Right atrium auricular region (tissue), 2 donors: ENCODE measurements at places on chromosomes 12 and 14. TPM values are rescaled to one million over a fixed set of nuclear protein-coding genes. Genes with fewer than 3 reads are reported as not detected.

- no peaks in the 10 kb centered on the region for H3K36me3 ChIP-seq
- H3K27ac ChIP-seq, result peak overlapping the region; percentile 87
- H3K27me3 ChIP-seq, result no peaks in the 10 kb centered on the region
- no peak for DNase-seq
Observed at GRCh38 chr12:94938583-94938982, 64.9 kb downstream of the NDUFA12 start.

GRCh38 chr14:50452979-50453705 lies 56.5 kb upstream of the CDKL1 start:
- no peaks in the 10 kb centered on the region for H3K27me3 ChIP-seq
- H3K4me1 ChIP-seq, result no peaks in the 10 kb centered on the region
- H3K36me3 ChIP-seq, result peaks cover 51% of the 10 kb centered on the region
- no peak for DNase-seq
- no peak overlapping the region for H3K4me3 ChIP-seq

Gene FGD4
- 13.5 TPM for total RNA-seq

Gene DDIT3
- 25.0 TPM for total RNA-seq

- no peaks in the 10 kb centered on the region for H3K4me1 ChIP-seq
- no peaks in the 10 kb centered on the region for H3K36me3 ChIP-seq
- H3K27ac ChIP-seq, result no peak overlapping the region
- H3K27me3 ChIP-seq, result no peaks in the 10 kb centered on the region
- no peak overlapping the region for H3K4me3 ChIP-seq
Observed at GRCh38 chr14:72736308-72736707, 157.6 kb downstream of the DPF3 start.
